Mononuclear cell (primary cell): ENCODE measurements at places on chromosomes 16 and 17. TPM values are rescaled to one million over a fixed set of nuclear protein-coding genes. Genes with fewer than 3 reads are reported as not detected.

Gene ZNF19
- total RNA-seq: 2.6 TPM

Gene ZNF200
- total RNA-seq: 4.5 TPM

Gene ZP2
- not detected for total RNA-seq

Gene TSPAN10
- total RNA-seq: 0.10 TPM

Gene PPY
- total RNA-seq: not detected

Gene CTF1
- 0.21 TPM for total RNA-seq

Gene TMEM100
- total RNA-seq: not detected

Gene FOXJ1
- total RNA-seq: 1.3 TPM

Gene DECR2
- total RNA-seq: 2.9 TPM

Gene PABPN1L
- total RNA-seq: not detected

Gene GNAO1
- 0.84 TPM for total RNA-seq

Gene LAT
- 34.0 TPM for total RNA-seq

Gene RNU2-1
- not detected for total RNA-seq
